Cerebellar cortex (tissue), 1 donor: ENCODE measurements at places on chromosomes 13 and 19.

DNA sequence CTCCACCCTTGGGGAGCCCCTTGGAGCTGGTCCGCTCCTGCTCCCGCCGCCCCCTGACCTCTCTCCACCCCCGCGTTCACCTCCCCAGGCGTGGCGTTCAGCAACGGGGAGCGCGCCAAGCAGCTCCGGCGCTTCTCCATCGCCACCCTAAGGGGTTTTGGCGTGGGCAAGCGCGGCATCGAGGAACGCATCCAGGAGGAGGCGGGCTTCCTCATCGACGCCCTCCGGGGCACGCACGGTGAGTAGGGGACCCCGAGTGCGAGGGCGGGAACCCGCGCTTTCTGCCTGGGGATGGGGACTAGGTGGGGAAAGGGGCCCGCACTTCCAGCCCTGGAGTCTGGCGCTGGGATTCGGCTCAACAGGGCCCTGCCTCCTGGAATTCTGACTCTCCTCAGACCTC is 1.7 kb downstream of the CYP2A13 start:
- no peak for DNase-seq

GRCh38 chr19:2235381-2236063 is 607 bp downstream of the PLEKHJ1 start:
- DNase-seq = no peak

GRCh38 chr13:92444244-92444643 is 782.4 kb upstream of the GPC6 start:
- DNase-seq = no peak

DNA sequence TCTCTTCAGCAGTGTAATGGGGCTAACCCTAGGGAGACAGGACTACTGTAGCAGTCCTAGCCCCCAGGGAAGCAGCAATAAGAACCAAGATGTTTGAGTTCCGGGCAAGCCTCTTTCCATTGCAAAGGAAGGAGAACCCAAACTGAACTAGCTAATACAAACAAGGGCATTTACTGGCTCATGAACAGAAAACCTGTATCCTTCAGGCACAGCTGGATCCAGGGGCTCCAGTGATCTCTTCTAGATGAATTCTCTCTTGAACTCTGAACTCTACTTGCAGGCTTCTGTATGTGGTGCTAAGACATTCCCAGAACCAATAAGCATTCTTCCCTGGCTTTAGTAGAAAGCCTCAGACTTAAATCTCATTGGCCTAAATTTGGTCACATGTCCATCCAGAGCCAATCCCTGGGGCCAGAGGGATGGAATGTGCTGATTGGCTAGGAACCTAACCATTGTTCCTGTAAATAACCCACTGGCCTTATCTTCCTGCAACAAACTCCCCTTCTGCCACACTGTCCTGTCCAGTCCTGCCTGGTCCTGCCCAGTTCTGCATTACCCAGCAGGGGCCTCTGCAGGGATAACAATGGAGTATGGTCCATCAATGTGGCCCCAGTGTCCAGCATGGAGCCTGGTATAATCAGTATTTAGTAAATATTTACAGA is 3.9 kb upstream of the PODNL1 start:
- DNase-seq = no peak

GRCh38 chr19:11208561-11209471 is 11.5 kb upstream of the KANK2 start:
- no peak for DNase-seq

GRCh38 chr19:40139533-40140287 is 49.0 kb upstream of the ZNF780A start:
- DNase-seq = peak; percentile 79

DNA sequence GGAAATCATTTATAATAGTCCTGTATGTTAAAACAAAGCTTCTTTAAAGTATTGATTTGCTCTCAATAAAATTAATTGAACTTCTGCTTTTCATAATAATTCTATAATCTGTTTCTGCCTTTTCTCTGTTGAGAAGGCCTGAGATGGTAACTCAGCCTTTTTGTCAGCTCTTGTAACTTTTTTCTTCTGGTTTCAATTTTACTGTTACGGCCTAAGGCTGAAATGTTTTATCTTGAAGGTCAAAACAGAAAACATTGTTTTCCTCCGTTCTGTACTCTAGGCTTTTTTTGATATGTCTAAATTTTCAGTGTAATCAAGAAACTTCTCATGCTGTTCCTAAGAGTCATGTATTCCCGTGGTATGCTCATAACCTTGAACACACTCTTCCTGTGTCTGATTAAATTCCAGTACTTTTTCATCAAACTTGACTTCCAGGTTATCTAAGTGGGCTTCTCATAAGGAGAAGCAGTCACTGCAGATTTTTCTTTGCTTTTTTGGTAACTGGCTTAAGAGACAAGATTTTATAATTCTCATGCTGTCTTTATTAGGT is 7.6 kb upstream of the NAXD start:
- no peak for DNase-seq

DNA sequence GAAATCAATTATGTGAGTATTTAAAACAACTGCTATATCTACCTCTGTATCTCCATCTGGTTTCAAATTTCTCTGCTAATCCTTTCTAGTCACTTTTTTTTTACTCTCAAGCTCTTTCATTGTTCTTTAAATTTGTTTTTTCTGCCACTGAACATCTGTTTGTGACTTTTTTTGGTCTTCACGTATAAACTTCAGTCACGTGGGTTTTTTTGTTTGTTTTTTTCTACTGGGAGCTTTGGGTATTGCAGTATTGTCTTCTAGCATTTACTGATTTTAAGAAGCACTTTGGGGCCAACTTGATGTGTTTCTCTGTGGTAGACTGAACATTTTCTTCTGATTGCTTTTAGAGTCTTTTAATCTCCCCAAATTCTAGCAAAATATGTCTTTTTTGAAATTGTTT is 262.6 kb upstream of the RXFP2 start:
- DNase-seq = no peak

DNA sequence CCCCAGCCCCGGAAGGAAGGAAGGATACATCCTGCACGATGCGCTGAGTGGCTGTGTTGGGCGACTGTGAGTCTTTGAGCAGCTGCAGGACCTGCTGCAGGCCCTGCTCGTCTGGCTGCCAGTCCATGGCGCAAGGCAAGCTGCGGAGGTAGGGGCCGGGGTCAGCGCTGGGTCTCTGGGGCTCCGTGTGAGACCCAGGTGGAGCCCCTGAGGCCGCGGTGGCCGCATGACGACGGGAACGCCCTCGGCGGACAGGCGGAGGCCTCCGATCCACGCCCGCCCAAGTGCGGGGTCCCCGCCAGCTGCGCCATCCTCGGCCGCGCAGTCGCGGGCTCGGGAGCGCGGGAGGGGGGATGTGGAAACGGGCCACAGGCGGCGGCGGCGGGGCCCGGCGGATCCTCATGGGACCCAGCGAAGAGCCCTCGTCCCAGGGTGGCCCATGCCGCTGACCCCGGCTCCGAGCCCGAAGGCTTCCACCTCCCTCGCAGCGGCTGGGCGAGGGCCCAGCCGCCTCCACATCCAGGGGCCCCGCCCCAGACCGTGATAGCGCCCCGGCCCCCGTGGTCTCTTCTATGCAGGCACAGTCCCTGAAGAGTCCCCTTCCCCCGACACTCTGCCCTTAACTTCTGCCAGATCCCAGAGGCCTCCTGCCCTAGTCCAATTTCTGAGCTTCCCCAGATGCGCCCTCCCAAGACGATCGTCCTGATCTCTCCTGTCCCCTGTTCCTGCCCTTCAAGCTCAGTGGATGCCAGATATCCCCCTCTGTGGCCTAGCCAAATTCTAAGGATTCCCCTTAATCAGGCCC is 2.7 kb downstream of the TNPO2 start:
- DNase-seq = no peak

GRCh38 chr13:34933786-34934185 is 8.3 kb upstream of the NBEA start:
- no peak for DNase-seq

DNA sequence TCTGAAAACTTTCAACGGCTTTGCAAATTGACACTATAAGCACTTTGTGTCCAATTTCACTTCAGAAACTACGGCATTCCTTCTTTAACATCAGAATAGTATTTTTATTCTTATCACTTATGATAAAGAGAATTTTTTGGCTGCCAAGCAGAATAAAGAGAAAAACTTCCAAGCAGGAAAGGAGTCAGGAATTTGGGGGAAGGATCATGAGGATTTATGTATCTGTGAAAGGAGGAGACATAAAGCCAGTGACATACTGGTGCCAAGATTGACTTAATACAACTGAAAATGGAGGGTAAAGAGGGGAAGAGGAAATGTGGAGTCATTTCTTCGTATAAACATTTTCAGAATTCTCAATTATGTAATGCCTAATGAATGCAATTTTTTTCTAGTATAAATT is 94.7 kb downstream of the RBM26 start:
- no peak for DNase-seq

DNA sequence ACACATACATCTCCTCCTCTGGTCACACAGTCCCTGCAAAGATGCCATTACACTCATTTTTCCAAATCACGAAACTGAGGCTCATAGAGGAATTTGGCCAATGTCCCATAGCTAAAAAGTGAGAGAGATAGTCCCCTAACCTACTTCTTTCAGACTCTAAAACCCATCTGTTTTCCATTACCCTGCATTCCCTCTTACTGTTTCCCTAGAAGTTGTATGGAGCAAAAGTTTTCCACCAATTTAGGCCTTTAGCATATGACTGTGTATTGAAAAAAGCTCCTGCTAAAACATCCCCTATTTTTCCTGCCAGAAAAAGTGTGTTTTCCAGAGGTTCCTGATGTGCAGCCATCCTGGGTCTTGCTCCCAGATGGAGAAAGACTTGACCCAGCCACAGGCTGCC is 16.3 kb downstream of the SERP2 start:
- DNase-seq = no peak

GRCh38 chr13:57409656-57410055 is 221.9 kb upstream of the PCDH17 start:
- no peak for DNase-seq

GRCh38 chr13:43159026-43159461 is 135.7 kb downstream of the DNAJC15 start:
- no peak for DNase-seq

DNA sequence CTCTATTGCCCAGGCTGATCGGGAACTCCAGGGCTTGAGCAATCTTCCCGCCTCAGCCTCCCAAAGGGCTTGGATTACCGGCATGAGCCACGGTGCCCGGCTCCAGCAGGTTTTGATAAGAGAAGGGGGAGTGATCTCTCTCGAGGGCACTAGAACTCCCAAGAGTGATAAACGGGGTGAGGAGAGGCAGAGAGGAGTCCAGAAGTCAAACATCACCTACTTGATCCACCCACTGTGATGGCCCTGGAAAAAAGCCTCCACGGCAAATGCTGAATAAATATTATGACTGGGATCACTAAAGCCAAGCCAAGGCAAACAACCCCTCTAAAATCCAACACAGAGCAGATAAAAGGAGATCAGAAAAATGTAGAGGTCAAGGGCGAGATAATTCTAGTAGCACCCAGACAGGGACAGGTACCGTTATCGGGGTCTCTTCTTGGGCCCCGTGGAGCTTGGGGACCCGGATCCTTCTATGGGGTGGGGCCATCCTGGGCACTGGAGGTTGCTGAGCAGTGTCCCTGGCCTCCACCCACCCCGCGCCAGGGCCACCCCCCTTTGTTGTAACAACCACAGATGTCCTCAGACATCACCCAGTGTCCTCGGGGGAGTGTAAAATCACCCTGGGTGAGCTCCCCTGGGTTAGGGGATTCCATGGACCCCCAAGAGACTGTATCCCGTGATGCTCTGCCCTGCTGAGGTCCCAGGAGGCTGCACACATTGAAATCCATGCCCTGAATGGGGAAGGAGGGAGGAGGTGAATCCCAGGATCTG is 3.7 kb upstream of the CREB3L3 start:
- no peak for DNase-seq

GRCh38 chr19:3206216-3206953 is 18.1 kb upstream of the CELF5 start:
- DNase-seq = no peak

DNA sequence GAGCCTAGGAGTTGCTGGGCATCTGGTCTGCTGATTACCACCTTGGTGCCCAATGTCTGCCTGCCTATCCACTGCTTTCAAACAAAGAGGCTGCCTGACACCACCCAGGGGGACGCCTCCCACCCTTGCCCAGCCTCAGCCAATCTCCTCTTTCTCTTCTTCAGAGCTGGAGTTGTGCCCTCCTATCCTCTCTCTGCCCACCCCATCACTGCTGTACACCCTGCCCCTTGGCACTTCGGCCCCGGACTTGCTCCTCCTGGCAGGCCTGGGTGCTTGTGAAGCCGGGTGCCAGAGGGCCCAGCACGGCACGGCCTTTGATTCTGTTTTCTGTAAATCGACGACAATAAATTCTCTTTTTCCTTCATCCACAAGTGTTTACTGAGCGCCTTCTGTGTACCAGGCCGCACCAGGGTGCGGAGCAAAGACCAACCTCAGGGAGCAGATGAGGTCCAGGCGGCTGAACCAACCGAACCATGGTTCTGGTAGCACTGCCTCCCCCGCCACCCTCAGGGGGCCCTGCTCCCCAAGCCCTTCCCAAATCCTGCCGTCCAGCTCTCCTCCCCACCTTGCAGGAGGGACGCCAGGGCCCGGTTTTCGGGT is 5.0 kb downstream of the RNF225 start:
- DNase-seq = peak; percentile 92

GRCh38 chr19:2207991-2208860 is 27.9 kb downstream of the PLEKHJ1 start:
- DNase-seq = no peak

DNA sequence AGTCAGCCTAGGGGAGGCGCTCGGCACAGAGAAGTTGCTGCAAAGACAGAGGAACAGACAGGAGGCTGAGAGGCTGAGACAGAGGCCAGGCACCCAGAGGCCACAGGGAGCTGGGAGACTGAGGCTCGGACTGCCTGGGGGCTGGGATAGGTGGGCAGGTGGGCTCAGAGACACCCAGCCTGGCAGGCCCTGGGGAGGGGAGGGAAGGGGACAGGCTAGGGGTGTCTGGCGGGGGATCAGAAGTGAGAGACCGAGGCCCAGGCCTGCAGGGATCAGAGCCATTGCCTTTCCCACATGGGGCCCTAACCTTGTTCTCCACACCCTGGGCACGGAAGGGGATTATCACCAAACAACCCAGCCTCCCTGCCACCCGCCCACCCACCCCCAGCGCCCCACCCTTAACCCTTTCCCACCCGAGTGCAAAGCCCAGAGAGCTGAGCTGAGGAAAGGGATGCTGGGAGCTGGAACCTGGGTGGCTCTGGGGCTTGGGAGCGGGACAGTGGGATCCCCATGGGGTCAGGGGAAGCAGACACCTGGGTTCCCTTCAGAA is 1.3 kb downstream of the NTN5 start:
- DNase-seq = no peak

- DNase-seq = no peak
These were observed 7.5 kb upstream of the PLA2G4C start for GRCh38 chr19:48118131-48118517.

DNA sequence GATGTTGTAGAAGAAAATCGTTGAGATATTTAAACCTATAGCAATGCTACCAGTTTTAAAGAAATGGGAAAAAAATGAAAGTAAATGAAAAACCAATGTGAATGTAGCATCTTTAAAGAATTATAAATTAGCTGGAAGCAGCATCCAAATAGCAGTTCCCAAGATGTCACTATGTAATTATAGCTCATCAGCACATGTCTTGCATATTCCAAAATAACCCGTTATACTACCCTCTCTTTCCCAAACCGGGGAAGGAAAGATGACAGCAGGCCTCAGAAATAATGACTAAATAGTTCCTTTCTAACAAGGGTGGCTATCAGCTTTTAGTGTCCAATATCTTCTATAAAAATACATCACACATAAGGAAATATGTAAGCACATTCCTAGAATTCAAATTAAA is 140.5 kb downstream of the FGF14 start:
- DNase-seq = no peak
